ENCODE measurements at places on chromosomes 12 and 14.

GRCh38 chr14:102544747-102545460, 35.3 kb upstream of the ANKRD9 start:
- no peak for DNase-seq

GRCh38 chr12:48187916-48188695, 4.7 kb downstream of the CCDC184 start:
- DNase-seq: no peak

- DNase-seq: no peak
Measured at GRCh38 chr14:32603992-32604565, 275.0 kb downstream of the AKAP6 start.

DNA sequence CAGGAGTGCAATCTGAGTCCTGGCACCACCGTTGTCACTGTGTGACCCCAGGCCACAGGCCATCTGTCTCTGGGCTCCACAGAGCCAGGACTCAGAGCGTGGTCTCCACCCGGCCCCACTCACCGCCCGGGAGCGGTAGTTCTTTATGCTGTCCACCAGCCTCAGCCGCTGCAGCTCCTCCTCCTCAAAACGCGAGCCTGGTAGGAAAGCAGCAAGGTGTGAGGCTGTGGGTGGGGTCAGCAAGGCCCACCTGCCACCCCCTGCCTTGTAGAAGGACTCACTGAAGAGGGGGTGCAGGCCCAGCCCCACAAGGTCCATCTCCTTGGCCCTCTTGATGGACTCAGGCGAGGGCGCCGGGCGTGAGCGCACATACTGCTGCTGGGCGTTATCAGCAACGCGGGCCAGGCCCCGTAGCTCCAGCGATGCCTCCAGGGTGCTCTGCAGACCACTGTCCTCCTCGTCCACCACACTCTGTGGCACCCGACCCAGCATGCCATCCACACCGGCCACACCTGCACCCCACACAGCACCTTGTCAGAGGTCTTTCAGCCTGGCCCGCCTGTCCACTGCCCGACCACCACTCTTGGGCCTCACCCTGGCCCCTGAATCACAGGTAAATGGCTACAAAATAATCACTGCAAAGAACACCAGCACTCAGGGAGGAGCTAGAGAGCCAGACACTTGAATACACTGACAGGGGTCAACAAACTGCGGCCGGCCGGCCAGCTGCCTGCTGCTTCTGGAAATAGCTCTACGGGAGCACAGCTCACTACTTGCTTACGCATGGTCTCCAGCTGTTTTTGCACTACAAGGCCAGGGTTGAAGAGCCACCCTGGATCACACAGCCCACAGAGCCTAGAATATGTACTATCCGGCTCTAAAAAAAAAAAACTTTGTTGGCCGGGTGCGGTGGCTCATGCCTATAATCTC, 16.3 kb downstream of the CFAP73 start:
- no peak for DNase-seq

GRCh38 chr14:65866886-65867285, 454.4 kb downstream of the FUT8 start:
- DNase-seq: no peak

Data from T-helper 22 cell (primary cell).